ENCODE measurements at places on chromosomes 7 and 10.

DNA sequence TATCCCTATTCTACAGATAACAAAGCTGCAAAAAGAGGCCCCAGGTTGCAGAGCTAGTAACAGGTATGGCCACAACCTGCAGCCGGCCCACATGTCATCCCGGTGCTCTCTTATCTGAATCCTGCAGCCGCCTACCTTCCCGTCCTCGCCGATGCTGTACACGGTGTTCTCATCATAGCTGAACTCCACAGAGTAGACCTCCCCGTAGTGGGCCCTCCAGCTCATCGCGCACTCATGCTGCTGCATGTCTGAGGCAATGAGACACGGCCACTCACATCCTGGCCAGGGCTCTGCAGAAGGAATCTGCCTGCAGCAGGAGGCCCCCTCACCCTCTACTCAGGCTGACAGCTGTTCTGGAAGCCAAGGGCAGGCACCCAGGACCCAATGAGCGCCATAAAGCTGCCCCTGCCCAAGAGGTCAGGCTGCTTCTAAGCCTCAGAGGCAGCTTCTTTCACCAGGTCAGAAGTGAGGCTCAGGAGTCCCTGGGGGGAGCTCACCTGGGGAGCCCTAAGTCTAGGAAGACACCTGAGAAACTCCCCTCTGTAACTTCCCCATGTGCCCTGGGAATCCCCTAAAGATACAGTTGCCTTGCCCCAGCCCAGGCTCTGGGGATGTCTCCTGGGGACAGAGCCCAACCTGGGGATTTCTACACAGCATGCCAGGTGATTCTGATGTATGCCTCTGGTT lies 17.9 kb upstream of the CYREN start:
- no peak for DNase-seq

- no peak for DNase-seq
These were observed 248.4 kb upstream of the HGF start for GRCh38 chr7:82018226-82018625.

- no peak for DNase-seq
These were observed 47.6 kb upstream of the NKX6-2 start for GRCh38 chr10:132833421-132834111.

GRCh38 chr10:21212348-21212747 lies 313.1 kb downstream of the SKIDA1 start:
- no peak for DNase-seq

DNA sequence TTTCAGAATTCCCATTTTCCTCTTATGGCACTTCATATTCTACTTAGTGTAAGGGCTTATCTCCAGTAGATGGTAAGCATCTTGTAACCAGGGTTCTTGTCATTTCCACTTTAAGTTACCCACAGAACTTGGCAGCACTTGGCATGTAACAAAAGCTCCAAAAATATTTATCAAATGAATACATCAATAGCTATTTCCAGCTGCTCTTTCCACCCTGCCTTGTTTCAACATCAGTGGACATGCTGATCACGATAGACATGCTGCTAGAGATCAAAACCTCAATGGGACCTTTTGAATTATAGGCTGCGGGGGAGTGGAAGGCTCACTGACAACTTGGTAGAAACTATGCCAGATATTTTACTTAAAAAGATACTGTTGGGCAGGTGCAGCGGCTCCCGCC lies 32.9 kb downstream of the HOXA1 start:
- no peak for DNase-seq
